ENCODE measurements at places on chromosomes 2 and 18.

- peak; percentile 82 for DNase-seq
These were observed 112.6 kb upstream of the MCFD2 start for GRCh38 chr2:47028171-47028570.

DNA sequence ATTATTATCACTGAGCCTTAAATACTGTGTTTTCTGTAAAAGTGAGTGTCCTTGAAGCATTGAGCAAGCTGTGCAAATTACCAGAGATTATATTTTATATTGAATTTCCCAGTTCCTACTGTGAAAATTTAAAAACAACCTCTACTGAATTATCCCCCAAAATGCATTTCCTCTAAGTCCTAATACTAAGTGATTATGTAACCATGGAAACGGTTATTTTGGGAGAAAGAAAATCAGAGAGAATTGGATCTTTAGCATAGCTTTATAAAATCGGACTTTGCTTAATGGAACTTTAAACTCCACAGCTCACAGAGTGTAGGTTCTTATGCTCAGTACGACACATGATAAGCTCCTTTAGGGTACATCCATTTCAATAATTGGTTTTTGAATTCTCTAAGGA, 19.3 kb upstream of the CHMP1B start:
- DNase-seq, result no peak

DNA sequence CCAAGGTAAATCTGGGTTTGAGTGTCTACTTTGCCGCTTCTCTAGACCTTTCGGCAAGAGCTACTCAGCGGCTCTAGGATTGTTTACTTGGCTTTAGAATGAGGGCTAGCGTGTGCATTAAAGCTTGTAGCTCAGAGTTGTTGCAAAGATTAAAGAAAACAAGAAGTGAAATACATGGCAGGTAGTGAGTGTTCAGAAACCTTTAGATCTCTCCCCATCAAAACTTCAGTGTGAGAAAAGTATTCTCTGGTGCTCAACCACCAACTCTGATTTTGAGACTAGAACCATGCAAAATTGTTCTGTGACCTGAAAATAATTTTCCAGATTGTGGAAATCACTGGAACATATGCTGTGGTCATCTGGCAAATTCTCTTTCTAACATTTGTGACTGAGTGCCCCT, 512.0 kb downstream of the CMPK2 start:
- no peak for DNase-seq

- DNase-seq, result no peak
These were observed 250.2 kb upstream of the RAB12 start for GRCh38 chr18:8359076-8359475.

DNA sequence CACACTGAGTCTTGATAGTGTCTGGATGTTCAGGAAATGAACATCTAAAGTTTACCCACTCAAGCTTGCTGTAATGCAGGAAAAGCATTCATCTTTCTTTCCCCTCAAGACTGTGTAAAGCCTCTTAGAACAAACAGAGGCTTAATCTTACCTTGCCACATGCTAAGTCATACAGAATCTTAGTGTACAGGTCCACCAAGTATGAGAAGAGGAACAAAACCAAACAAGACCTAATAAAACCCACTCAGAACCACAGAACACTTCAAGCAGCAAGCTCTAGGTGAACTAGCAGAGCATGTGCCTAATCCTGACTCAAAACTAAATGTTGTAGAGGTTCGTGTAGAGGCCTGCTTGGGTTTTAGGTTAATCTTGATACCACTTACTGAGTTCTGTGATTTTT, 97.6 kb downstream of the SPTBN1 start:
- no peak for DNase-seq

DNA sequence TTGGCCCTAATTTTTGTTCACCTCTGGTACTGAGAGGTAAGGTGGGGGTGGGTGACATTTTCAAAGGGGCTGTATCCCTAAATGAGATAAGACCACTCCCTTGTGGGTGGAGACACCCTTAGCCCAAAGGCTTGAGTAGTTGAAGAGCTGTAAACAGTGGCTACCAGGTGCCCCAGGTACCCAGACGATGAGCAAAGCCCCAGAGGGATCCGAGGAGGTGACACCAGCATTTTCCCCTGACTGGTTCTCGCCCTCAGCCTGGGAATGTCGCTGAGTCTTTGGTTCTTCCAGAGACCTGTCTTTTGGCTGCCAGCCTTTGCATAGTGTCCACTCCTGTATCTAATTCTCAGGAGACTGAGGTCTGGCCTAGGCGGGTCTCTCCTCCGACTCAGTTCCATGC, 36.5 kb downstream of the RRM2 start:
- no peak for DNase-seq

DNA sequence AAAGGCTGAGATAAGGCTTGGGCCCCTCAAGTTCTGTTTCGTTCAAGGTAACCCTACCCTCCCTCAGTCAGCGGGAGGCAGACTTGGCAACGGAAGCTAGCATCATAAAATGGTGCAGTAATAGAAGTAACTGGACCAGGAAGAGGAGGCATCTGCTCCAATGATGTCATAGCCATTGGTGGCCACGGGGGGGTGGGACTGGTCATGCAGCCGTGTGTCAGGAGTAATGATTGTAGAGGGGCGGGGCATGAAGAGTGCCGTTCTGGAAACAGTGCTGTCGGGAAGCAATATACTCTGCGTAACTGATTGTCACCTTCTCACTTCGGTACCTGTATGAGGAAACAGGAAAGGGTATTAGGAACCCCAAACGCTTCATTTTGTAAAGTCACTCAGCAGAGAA, 6.9 kb upstream of the POLR2D start:
- no peak for DNase-seq

GRCh38 chr2:200226451-200227426, 79.8 kb upstream of the SPATS2L start:
- DNase-seq, result peak; percentile 68

DNA sequence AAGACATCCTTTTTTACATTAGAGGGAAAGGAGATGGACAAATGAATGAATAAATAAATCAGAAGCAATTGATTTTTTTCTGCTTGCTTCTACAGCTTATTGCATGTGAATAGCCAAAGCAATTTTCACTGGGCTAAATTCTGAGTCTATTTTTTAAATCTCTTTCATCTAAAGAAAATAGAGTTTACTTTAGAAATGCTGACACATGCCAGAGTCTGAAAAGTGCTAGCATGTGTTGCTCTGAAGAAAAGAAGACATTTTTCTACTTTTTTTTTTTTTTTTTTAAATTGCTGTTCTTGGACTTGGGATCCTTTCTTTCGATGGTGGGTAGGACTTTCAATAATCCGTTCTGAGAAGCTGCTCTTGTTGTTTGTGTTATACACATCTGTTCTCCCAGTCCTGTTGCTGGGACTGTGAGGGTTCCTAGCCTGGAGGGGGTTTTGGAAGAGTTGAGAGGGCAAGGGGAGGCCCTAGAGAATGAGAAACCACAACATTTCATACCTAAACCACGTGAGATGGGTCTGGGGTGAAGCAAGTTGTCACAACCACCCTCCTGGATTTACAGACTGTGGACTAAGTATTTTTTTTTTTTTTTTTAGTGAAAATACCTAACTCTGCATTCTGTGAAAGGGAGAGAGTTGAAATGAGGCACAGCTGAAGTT, 193.5 kb downstream of the PRKCE start:
- DNase-seq, result no peak

DNA sequence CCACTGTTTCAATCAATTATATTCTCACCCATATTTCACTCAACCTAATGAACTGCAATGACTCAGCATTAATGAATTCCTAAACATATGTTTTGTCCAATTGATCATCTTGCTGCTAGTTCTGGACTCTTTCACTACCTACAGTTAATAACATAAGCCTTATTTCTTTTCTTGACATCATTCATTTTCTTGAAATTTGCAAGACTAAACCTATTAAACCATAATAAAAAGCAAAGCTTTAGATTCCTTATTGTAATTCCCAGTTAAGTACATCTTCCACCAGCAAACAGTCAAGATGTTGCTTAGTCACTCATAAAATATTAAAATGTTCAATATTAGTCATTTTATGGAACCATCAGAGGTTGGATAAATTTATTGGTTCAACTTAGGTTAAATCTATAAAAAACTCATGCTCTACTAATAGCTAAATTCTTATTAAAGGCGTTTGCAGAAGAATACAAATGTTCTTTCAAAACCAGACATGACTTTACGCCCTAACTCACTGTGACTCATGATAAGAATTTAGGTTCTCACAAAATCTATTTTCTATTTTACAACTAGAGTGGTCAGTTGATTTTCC, 599.4 kb downstream of the RNF144A start:
- no peak for DNase-seq

Data from left ventricle myocardium superior (tissue), 1 donor.